Heart right ventricle (tissue), 16 donors: ENCODE measurements at places on chromosomes 4 and X. TPM values are rescaled to one million over a fixed set of nuclear protein-coding genes. Genes with fewer than 3 reads are reported as not detected.
A peak's percentile ranks its signal among the peaks of the same experiment; 100 is the strongest.

GRCh38 chrX:37578045-37578444 is 6.6 kb downstream of the LANCL3 start:
- DNase-seq, result no peak

Gene GAGE12H
- total RNA-seq, result not detected

- no peak for DNase-seq
Observed at GRCh38 chr4:114310296-114310925, 288.2 kb upstream of the UGT8 start.

- no peak for DNase-seq
Observed at GRCh38 chr4:83192634-83193033, 78.1 kb upstream of the PLAC8 start.

Gene AWAT2
- total RNA-seq, result not detected

DNA sequence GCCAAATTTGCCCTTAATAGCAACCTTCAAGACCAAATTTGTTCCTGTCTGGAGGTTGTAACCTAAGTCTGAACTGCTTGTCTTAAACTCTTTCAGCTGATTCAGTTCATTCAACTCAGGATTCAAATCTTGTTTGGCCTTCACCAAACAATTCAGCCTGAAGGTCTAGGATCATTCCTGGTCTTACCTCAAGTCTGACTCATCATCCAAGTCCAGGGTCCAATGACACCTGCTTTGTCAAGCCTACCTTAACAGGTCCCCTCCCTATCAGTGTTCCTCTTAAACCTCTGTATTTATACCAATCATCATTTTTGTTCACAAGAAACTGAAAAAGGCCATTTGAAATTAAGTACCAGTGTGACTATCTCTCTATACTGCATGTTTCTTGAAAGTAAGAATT is 237.8 kb downstream of the PPP1R2C start:
- no peak for DNase-seq

DNA sequence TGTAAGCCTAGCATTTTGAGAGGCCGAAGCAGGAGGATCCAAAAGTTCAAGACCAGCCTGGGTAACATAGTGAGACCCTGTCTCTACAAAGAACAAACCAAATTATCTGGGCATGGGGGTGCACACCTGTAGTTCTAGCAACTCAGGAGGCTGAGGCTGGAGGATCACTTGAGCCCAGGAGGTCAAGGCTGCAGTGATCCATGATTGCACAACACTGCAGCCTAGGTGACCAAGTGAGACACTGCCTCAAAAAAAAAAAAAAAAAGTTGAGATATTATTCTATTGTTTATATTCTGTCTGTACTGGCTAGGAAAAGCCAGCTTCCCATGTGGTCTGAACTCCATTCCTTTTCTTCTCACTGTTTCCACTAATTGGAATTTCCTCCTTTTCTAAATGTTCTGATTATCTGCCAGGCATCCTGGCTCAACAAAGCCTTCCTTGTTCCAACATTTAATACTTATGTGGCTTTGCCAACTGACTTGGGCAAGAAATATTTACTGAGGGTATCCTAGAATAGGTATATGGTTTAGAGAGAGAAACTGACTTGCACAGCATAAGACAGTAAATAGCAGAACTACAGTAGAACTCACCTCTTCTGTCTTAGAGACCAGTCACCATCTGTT is 175.2 kb upstream of the ADAMTS3 start:
- no peak for DNase-seq

DNA sequence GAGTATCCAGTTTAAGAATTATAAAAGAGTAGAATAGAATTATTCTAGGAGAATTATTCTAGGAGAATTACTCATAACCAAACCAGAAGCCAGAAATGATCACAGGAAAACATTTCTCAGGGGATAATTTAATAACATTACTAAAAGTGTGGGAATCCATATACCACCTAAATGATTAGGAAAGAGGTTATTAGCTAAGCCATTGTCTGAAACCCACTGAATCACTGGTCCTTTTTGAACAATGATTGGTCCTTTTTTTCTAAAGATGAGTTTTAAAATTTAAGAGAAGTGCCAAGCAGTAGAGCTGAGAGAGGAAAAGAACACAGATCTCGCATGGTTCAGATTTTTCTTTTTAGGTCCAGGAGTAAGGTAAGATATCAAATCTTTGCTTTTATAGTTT is at the start of gene ODAM:
ODAM (plus strand) TSS at position 301 of the 400 bp plus-strand sequence. CDS start 819 bp downstream, outside the sequence.
- DNase-seq, result no peak

GRCh38 chr4:46270986-46271596 is 118.8 kb downstream of the GABRA2 start:
- no peak for DNase-seq

- DNase-seq, result no peak
Observed at GRCh38 chr4:153409924-153410501, 56.1 kb upstream of the TMEM131L start.

DNA sequence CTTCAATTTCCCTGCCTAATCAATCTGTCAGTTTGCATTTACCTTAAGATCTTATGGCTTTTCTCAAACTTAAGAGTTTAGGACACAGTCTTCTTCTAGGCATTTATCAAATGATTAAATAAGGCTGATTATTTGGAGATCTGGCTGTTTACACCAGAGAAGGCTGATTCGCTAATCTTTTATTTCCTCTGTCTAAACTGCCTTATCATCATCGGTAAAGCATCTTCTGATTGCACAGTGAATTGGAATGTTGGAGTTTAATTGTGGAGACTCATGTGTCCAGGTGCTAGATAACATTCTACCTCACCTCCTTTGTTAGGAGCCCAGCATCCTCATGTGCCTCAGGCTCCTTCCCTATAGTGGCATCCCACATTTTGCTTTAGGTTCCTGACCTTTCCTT is 100.3 kb upstream of the DDIT4L start:
- DNase-seq, result no peak

Gene DCAF12L2
- 0.09 TPM for total RNA-seq

Gene NUDT10
- not detected for total RNA-seq

- DNase-seq, result no peak
Observed at GRCh38 chrX:49232525-49232924, 615 bp downstream of the CACNA1F start.

DNA sequence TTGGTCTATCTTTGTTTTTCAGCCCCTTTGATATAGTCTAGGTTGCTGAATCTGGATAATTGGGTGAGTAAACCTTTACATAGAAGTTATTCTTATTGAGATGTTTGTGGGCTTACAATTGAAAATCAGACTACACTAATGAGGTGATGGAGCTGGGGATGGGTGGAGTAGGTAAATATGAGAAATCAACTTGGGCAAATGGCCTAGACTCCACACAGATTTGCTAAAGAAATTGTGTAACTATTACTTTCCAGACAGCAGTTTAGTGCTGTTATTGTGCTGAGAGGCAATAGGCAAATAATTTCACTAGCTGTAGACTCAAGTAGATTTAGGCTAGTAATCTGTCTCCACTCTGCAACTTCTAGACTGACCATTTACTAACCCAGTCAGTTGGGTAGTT is 8.2 kb downstream of the DIAPH2 start:
- no peak for DNase-seq

Gene ASB9
- total RNA-seq, result 0.64 TPM

GRCh38 chr4:152981842-152982241 is 45.7 kb downstream of the FHDC1 start:
- no peak for DNase-seq

- no peak for DNase-seq
Observed at GRCh38 chr4:123297836-123298235, 98.8 kb upstream of the SPRY1 start.

- no peak for DNase-seq
Observed at GRCh38 chrX:24561121-24561520, 86.0 kb downstream of the PCYT1B start.

Gene VSIG1
- not detected for total RNA-seq

- DNase-seq, result peak; percentile 6
Observed at GRCh38 chrX:19867411-19867732, 20.0 kb downstream of the SH3KBP1 start.

Gene H2BW1
- not detected for total RNA-seq

- DNase-seq, result no peak
Observed at GRCh38 chrX:39065051-39065871, 264.0 kb downstream of the MID1IP1 start.

Gene CENPVL1
- not detected for total RNA-seq

DNA sequence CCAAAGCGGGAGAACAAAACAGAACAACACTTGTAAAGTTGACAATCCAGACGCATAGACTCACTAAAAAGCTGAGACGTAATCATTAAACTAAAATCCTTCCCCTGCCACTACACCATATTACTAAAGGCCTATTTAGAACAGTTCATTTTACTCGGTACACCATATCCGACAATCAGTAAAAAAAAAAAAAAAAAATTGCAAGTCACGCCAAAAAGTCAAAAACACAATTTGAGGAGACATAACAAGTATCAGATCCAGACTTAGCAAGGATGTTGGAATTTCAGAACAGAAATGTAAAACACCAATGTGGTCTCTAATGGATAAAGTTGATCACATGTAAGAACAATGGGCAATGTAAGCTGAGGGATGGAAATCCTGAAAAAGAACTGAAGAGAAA is 1899.4 kb downstream of the STIM2 start:
- DNase-seq, result no peak

Gene STK26
- 0.82 TPM for total RNA-seq

- DNase-seq, result peak; percentile 29
Observed at GRCh38 chr4:165872461-165873297, at the start of gene TLL1. Gene TLL1, plus strand, starts transcription at chr4:165873237. Its CDS starts 668 bp downstream, at chr4:165873905.

Gene DUSP9
- total RNA-seq, result not detected

Gene RNF150
- total RNA-seq, result 86.1 TPM

DNA sequence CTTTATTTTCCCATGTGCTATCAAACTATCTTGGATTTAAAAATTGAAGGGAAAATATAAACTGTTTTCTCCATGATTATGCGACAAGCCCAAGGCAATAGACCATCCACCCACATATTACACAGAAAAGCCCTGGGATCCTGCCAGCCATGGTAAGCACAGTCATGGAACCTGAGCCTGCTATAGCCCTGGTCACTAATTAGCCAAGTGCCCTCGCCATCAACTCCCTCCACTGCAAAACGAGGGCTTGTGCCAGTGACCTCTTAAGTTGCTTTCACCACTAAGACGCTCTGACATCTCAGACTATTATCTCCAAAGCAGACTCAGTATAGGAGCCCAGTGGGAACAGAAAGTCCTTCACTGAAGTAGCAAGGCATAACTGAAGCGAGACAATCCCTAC is 69.2 kb downstream of the NLGN4X start:
- no peak for DNase-seq

- DNase-seq, result no peak
Observed at GRCh38 chr4:39529534-39529933, 2.3 kb upstream of the UGDH start.

DNA sequence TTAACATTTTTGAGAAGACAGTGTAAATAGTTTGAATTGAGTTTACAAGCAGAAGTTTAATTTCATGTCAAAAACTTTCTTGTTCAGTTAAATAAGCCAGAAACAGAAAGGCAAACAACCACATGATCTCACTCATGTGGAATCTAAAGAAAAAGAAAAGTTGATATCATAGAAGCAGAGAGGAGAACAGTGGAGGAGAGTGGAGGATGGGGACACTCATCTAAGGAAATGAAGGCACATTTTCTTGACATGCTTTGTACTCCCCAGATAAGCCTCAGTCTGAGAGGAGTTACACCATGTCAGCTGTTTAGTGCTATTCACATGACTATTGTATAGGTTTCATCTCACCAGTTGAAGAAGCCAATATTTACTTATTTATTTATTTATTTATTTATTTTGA is 13.5 kb downstream of the SNCA start:
- DNase-seq, result no peak

DNA sequence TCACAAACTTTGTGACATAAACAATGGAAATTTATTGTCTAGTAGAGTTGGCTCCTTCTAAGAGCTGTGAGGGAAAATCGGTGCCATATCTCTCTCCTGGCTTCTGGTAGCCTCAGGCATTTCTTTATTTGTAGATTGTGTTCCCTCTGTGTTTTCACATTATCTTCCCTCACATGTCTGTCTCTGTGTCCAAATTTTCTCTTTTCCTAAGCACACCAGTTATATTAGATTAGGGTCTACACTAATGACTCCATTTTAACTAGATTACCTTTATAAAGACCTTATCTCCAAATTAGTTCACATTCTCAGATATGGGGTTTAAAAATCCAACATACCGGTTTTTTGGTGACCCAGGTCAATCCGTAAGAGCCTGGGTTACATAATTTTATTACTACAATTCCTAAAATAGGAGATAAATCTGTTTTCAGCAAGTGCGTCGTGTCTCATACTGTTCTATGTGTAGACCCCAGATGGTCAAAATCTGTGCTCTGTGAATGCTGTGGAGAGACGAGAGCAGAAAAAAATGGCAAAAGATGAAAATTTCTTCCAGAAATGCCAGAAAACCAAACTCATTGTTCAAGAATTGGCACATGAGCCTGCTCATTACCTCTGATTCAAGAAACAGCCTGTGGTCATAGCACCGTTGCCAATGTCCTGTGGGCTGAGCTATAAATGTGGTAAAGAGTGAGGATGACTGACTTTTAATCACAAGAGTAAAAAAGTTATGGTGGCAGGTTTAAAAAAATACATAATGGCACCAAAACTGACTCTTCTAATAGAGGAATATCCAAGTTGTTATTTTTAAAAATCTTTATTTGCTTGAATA is 574.7 kb downstream of the PCDH7 start:
- no peak for DNase-seq

Gene CLGN
- total RNA-seq, result 57.3 TPM

- DNase-seq, result no peak
Observed at GRCh38 chr4:113094802-113095201, 45.3 kb downstream of the ANK2 start.
